Activated T-helper 1 cell treated with Interleukin-2 at 50 U/mL for 16 hours (primary cell): ENCODE measurements at places on chromosomes 5 and 9.

DNA sequence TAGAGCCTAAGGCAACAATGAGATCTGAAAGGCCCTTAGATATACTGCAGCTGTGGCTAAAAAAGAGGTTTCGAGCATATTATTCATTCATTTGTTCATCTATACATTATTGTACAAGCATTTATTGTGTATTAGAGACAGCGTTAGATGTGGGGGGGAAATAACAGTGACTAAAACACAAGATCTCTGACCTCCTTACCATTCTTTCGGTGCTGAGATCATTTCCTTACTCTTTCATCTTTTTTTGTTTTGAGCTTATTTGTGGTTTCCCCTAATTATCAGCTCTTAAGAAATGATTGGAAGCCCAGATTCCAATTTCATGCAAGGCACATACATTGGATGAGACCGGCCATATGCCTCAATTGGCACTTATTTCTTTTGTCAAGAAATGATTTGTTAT is 113.2 kb downstream of the SEC61B start:
- DNase-seq, result no peak

DNA sequence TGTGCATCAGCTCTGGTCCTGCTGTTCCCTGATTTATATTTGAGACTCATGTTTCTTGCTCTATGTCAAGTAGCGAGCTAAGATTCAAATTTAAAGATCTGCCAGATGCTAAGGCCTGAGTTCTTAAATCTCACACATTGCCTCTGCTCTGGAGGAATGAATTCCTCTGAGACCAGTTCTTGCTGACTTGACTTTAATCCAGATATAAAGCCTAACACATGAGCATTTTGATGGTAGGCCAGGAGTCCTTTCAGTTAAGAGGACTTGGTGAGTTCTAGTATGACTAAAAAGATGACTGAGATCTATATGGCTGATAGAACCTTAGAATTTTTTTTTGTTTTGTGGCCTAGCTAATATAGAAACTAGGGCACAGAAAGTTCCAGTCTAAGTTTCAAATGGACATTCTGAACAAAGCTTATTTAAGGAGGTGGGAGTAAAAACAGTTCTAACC is 1.3 kb upstream of the INIP start:
- no peak for DNase-seq

DNA sequence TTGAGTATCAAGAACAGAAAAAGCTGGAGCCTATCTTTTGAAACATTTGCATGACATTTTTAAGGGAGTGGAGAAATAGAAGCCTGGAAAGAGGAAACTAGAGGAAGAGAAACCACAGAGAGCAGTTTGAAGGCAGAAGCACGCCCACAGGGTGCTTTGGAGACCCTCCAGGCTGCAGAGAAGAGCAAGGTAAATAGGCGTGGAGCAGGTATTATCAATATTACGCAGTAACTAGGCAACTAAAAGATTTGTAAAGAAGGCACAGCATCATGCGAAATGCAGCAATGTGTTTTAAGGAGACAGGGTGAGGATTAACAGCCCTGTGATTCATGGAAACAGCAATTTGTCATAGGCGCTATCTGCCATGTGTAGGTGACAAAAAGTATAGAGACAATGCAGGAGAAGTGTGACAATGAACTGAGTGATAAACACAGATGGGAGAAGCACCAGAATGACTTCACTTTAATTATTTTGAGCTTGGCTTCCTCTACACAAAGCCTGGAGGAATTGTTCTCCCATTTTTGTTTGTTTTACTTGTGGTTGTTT is 281.2 kb downstream of the BRINP1 start:
- DNase-seq, result no peak

DNA sequence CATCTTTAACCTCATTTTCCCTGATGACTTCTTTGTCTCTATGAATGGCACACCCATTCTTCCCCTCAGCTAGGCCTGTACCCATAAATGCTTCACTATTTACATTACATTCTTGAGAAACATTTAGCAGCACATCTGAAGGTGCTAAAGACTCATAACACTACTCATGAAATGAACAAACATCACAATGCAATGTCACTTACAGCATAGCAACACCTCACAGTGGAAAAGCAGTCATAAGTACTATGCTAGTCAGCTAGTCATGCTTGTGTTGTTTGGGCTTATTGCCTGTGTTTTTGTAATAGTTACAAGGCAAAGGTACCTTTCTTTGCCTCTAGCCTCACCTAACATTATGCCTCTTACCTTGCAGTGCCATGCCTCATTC is 228.9 kb downstream of the KIAA0825 start:
- no peak for DNase-seq

GRCh38 chr5:166302166-166302565 is 1989.3 kb upstream of the WWC1 start:
- no peak for DNase-seq
